Stimulated activated CD8-positive, alpha-beta memory T cell treated with anti-CD3 and anti-CD28 coated beads, Interleukin-2, amount 100 ng/mL, for 1 hour (primary cell): ENCODE measurements at places on chromosomes 1 and 21.

DNA sequence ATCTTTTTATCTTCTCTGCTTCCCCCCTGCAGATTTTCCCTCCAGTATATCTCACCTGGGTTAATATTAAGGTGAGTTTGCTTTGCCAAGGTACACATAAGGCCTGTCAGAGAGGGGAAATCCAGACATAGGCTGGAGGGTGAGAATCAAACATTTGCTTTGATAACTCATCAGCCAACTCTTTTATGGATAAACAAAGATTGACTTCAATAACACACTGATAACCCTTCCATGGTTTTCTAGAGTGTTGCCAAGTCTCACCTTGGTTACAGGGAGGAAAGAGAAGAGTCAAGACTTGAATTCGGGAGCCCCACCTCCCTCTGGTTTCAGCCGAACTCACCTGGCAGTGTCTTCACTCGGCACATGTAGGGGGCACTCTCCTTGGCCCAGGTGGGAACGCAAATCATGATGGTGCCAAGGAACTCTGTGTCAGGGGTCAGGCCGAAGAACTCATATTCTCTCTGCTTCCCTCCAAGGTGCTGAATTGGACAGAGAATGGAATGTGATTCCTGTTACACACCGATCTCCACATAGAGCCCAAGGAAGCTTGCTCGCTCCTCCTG, 15.1 kb downstream of the IL22RA1 start:
- DNase-seq = no peak

- DNase-seq = no peak
Observed at GRCh38 chr21:42495027-42495426, 997 bp downstream of the RSPH1 start.

- no peak for DNase-seq
Observed at GRCh38 chr1:19596065-19596713, 47.9 kb upstream of the NBL1 start.

DNA sequence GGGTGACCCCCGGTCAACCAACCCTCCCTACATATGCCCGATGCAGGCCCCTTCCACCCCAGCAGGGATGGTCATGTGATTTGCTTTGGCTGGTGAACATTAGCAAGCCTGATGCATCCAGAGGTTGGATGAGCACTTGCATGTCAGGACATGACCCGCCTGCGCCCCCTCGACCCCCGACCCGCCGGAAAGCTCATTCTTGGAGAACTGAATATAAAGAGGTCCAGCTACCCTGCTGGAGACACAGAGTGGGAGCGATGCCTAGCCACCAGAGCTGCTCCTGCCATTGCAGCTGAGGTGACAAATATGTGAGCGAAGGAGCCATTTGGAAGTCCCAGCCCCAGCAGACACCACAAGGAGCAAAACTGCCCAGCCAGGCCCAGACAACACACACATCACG, 39.6 kb downstream of the COA6 start:
- DNase-seq = no peak

DNA sequence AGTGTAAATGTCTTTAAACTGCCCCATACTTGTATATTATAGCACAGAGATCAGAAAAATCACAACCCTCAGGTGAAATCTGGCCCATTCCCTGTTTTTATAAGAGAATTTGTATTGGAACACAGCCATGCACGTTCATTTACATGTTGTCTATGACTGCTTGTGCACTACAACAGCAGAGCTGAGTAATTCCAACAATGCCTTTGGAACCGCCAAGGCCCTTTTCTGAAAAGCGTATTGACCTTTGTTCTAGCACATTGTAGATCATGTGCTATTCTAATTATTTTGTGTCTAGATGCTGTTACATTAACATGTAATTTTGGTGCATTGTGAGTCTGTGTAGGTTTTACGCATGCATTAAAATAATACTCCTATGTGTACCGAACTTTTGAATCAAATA, 339.6 kb downstream of the CHRM3 start:
- DNase-seq = no peak

GRCh38 chr21:42679319-42680057, 26.1 kb downstream of the PDE9A start:
- no peak for DNase-seq

- no peak for DNase-seq
Observed at GRCh38 chr1:54944610-54945392, 35.6 kb upstream of the TMEM61 start.

DNA sequence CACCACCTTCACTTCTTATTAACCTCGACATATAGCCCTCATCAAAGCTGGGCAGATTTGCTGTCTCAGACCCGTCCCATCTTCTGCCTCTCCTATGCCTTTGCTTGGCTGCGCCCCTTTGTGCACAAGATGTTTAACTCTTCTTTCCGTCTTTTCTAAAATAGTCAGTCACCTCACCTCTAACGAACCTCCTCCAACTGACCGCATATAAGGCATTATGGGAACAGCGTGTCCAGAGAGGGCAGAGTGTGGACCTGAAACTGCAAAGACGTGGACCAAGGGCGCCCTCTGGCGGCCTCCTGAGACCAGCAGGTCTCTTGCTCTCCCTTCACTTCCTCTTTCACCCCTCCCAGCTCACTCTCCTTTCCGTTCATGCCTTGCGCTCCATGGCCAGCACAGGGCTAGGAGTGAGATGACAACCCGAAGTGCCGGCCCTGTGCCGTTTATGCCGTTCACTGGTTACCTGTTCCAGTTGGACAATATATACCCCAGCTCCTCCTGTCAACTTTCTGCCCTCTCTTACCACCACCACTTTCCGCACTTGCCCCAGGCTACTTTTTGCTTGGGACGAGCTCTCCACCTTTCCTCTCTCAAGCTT, 2.5 kb upstream of the METTL25B start:
- peak; percentile 59 for DNase-seq

DNA sequence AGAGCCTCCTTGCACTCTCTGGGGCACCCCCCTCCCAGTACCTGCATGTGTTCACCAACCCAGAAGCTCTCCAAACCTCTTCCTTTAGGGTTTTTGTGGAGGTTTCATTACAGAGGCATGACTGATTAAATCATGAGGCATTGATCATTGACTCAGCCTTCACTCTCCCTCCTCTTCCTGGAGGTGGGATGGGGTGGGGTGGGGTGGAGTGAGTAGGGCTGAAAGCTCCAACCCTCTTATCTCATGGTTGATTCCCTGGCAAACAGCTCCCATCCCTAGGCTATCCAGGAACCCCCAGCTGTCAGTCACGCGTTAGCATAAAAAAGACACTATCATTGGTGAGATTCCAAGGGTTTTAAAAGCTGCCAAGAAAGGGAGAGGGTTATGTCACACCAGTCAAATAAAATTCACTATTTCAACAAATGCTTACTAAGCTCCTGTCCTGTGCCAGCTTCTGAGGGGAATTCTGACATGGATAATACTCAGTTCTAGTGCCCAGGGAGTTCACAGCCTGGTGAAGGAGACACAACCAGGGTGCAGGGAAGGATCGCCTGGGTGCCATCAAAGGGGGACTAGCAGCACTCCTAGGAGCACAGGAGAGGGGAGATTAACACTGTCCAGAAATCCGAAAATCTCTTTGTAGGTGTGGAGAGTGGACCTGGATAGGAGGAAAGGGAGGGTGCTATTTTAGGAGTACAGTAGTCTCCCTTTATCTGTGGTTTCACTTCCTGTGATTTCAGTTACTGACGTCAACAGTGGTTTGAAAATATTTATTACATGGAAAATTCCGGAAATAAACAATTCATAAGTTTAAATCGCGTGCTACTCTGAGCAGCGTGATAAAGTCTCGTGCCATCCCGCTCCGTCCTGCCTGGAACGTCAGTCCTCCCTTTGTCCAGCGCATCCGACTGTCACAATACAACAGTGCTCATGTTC, 6.8 kb upstream of the IL24 start:
- DNase-seq = no peak

GRCh38 chr1:93661829-93662474, 19.7 kb downstream of the BCAR3 start:
- DNase-seq = no peak

DNA sequence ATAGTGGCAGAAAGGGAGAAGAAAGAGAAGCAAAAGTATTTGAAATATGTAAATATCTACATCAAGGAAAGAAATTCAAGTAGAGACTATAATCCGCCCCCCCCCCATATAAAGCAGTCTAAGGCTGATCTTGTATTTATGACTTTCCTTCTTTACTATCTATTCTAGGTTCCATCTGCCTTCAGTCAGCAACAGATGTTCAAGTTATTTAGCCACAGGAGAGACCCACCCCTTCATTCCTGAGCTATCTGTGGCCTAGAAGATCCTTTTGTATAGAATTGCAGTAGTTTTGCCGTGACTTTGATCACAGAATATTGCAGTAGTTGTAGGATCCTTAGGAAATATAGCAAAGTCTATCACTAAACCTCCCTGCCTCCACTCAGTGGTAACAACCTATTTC, 10.7 kb upstream of the BSDC1 start:
- no peak for DNase-seq

GRCh38 chr1:190001187-190001586, 476.5 kb downstream of the BRINP3 start:
- DNase-seq = no peak

DNA sequence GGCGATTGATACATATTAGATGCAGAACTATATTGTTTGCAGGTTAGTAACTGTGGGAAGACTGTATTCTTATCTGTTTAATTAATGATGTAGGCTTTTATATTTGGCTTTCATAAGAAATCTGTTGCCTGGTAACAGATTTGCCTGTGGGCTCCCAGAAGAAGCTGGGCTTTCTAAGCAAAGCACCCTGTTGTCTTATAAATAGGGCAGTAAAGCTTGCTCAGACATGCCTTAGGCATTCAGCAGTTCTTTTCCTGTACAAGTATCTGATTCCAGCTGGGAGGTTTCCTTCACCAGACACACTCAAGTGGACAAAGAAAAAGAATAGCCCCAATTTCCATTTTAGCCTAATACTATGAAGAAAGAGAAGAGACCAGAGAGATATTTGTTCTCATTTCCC, 524.0 kb downstream of the LRRIQ3 start:
- DNase-seq = no peak

GRCh38 chr1:58786184-58786926, 2.5 kb upstream of the JUN start:
- DNase-seq = no peak

DNA sequence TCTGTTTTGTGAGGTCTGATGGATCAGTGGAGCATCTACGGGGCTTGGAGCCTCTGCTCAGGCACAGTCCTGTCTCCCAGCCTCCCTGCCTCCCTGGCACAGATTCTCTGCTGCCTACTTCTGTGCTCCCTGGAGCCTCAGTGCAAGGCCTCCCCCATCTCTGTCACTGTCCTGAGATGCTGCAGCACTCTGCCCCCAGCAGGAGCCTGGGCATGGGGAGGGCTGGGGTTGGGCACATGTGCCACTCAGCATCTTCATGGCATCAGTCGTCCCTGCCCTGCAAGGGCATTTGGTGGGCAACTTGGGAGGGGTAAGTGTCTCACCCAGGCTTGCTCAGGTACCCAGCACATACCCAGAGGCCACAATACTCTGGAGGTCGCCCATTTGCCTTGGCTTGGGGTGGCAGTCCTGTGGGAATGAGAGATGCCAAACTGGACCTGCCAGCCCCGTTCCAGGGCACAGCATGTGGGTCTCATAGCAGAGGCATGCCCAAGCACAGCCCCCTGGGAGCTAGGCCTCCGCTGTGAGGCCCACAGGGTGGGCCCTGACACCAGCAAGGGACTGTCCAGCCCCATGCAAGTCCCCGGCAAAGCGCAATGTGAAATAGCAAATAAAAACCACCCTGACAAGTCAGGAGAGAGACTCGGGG, 28.7 kb downstream of the PADI3 start:
- no peak for DNase-seq

- no peak for DNase-seq
Observed at GRCh38 chr1:6597777-6598131, 4.9 kb downstream of the KLHL21 start.

- no peak for DNase-seq
Observed at GRCh38 chr1:192907545-192908243, 98.9 kb downstream of the RGS2 start.

DNA sequence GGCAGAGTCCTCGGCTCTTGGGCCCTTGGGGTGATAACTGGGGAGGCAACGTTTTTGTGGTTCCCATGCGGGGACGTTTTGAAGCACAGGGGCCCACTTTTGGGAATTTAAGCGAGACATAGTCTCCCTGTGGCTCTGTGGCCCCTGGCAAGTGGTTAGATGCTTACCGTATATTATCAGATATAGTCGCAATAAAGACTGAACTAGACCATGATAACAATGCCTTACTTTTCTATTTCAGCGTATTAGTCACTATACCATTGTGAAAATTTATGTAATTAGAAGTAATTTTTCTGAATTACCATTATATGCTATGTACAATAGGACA, 538 bp upstream of the RCAN1 start:
- no peak for DNase-seq

DNA sequence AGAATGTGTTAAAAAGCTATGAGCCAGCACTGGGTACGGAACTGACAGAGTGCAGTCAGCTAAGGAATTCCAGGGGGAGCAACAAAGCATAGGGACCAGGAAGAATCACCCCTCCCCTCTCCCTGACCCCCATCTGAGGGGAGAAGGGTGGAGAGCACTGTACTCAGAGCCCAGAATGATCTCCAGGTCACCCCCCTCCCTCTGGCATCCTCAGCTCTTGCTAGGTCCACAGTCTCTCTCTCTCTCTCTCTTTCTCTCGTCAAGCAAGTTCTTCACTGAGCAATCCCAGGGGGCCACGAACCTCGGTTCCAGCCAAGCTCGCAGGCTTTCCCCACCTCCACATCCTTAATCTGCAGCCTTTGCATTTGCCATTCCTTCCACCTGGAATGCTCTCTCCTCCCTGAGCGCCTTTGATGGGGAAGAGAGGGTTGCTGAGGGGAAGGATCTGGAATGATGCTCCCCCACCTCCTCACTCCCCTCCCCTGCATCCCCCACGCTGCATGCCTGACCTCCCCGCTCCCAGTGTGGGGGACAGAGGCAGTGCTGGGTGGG, 6.7 kb upstream of the WASF2 start:
- no peak for DNase-seq

- DNase-seq = no peak
Observed at GRCh38 chr1:77906019-77906545, 17.7 kb downstream of the NEXN start.

DNA sequence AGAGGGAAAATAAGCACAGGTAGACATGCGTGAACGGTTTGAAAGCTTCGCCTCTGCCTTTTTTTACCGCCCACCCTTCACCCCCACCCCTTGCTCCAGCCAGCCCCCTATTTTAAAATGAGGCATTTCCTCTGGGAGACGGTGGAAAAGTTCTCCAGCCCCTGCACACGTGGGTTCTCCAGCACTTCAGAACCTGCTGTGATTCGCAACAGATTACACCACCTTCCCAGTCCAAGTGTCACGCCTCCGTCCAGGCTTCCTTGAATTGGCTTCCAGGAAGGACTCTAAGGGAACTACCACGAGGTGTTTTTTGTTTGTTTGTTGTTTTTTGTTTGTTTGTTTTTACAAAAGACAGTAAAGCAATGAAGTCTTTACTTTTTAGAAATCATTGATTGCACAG, 2.6 kb downstream of the LRRC7 start:
- DNase-seq = no peak

- DNase-seq = no peak
Observed at GRCh38 chr1:197521118-197521739, 253.2 kb downstream of the CRB1 start.

- no peak for DNase-seq
Observed at GRCh38 chr1:94622757-94623156, 81.2 kb upstream of the F3 start.

DNA sequence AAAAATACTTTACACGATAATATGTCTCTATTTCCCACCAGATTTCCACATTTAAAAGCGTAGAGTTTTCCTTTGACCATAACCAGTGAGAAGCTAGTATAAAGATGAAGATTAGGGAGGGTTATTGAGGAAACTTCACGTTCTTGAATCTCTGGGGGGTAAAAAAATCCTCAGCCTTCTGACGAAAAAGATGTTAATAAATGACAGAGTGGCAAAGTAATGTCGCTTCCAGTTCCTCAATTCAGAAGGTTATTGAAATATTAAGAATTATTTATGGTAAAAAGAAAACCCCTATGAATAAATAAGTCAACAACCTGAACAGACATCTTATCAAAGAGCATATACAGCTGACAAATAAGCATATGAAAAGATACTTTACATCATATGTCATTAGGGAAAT, 241.0 kb downstream of the GPATCH2 start:
- DNase-seq = no peak
